ENCODE measurements at places on chromosomes 12 and 14.

GRCh38 chr12:94284046-94284445 is 135.7 kb downstream of the PLXNC1 start:
- no peak for DNase-seq

GRCh38 chr12:56154246-56154771 is 1.9 kb downstream of the MYL6B start:
- DNase-seq, result no peak

DNA sequence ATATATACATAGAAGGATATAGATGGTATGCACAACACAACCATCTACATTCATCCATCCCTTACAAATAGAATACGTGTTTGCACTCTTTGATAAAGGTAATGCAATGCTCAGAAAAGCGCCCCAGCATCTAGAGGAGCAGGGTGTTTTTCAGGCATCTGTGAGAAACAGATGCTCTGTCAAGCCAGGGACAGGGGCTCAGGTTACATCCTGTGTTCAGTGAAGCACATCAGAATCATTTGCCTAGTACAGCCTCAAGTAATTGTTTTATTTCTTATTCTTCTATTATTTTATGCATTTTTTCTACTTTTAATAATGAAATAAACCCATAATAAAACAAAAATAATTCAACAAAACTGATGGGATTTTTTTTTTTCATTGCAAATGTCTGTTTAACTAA is 50.5 kb upstream of the HIF1A start:
- no peak for DNase-seq

DNA sequence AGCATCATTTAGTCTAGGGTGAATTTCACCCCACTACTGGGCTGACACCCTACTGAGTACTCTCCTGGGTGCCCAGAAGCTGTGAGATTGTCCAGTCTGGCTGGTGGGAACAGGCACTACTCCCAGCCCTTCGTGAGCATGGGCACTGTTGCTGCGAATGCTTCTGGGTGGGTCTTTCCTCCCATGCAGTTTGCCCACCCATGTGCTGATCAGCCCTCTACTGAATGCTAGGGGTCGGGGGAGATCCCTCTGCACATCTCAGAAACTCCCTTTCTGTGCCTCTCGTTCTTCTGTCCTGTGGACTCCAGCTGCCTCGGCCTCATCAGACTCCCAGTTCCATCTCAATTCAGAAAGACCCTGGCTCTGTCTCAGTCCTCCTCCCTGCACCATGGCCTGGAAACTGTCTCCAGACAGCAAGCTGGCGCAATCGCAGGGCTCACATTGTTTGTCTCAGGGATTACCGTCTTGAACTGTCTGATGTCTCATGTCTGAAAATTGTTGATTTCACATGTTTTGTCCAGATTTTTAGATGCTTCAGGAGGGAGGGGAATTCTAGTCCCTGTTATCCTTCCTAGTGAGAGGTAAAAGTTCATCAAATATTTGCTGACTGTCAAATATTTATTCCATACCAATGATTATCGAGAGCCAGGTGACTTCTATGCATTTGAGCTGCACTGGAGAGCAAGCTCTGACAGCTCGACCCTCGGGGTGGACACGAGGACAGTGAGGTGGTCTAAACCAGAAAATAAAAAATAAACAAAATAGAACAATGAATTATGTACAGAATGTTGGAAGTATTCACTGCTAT is 316.6 kb upstream of the RTL1 start:
- no peak for DNase-seq

- no peak for DNase-seq
These were observed 158.0 kb downstream of the RAD51B start for GRCh38 chr14:67977434-67978034.

Data from esophagus squamous epithelium (tissue), 5 donors.